ENCODE measurements at places on chromosomes 1 and 21. TPM values are rescaled to one million over a fixed set of nuclear protein-coding genes. Genes with fewer than 3 reads are reported as not detected.

DNA sequence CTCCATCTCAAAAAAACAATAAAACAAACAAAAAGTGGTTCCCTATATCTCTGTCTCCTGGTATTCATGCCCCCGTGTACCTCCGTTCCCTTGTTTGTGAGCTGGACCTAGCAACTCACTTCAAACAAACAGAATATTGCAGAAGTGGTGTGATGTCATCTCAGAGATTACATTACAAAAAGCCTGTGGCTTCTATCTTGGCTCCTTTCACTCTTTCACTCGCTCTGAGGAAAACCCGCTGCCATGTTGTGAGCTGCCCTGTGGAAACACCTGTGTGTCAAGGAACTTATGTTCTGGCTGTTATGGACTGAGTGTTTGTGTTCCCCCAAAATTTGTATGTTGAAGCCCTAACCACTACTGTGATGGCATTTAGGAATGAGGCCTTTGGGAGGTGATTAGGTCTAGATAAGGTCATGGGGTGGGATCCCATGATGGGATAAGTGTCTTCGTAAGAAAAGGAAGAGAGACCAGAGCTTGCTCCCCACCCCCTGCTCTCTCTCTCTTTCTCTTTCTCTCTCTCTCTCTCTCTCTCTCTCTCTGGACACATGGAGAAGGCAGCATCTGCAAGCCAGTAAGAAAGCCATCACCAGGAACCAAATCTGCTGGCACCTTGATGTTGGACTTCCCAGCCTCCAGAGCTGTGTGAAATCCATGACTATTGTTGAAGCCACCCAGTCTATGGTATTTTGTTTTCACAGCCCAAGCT lies 7.4 kb upstream of the HYI start:
- DNase-seq = no peak

GRCh38 chr21:33151941-33152731 lies 77.6 kb upstream of the IFNAR2 start:
- no peak for DNase-seq

- DNase-seq = no peak
These were observed 72.7 kb downstream of the HUNK start for GRCh38 chr21:31945546-31945945.

DNA sequence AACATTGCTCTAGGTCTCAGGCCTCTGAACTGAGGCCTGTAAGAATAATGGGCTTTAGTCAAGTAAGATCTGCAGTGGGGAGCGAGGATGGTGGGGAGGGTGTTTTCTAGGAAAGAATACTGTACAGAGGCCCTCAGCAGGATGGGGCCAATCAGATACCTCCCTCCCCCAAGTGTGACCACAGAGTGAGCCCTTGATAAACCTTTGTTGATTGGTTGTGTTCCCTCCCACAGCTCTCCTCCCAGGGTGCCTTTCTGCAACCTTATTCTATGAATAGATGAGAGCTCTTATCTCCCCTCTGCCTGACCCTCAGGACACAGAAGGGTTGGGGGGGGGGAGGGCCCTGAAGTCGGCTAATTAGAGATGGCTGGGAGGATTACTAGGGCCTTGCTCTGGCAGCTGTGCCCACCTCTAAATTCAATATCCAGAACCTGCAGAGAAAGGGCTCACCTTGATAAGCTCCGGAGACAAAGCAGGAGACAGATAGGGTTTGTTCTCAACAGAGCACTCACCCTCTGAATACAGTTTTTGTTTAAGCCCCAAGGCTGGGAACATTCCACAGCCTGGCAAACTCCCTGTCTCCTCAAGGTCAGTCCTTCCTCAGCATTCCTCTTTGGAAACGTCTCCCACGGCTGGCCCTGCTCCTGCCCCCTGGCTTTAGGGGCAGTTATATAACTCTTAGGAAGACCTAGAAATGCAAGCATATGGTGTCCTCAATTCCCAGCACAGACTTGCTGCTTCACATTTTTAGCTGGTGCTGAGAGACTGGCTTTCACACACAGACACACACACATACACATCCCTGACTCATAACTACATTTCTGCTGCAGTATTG lies 42.9 kb downstream of the ATP1A1 start:
- DNase-seq = peak; percentile 57

DNA sequence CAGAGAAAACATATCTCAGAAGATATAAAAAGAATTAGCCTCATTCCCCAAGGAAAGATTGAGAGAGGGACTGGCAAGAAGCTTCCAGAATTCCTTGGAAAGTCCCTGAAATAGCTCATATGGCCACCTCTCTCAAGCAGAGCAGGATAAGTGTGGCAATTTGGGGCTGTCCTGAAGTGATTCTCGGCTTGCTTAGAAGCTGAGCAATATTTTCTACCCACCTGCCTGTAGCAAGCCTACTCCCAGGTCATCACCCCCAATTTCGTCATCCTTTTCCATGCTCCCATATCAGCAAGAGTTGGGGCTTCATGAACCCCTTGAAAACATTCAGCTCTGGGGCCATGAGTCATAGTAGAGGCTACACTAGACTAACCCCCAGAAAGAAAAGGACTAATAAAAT lies 131.5 kb downstream of the PLPP3 start:
- DNase-seq = no peak

GRCh38 chr1:114341299-114341698 lies 169.7 kb downstream of the TRIM33 start:
- peak; percentile 77 for DNase-seq

- no peak for DNase-seq
These were observed 266.2 kb upstream of the PLXNA2 start for GRCh38 chr1:208510192-208510952.

- DNase-seq = peak; percentile 31
These were observed 4.4 kb downstream of the ST7L start for GRCh38 chr1:112614460-112615065.

DNA sequence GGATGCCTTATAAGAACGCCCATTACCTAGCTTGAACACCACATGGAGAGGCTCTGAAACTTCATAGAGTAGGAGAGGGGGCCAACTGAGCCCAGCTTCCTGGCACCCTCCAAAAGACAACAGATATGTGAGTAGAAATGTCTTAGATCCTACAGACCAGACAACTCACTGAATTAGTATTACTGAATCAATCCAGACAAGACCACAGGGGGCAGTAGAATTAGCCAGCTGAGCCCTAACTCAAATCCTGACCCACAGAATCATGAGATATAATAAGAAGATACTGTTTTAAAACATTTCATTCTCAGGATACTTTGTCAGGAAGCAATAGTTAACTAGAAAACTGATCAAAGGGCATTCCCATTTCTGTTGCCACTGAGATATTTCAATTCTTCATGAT lies 45.8 kb upstream of the C1orf21 start:
- no peak for DNase-seq

- no peak for DNase-seq
These were observed 61.6 kb downstream of the DHRS3 start for GRCh38 chr1:12556368-12556930.

- DNase-seq = no peak
These were observed 55.5 kb downstream of the PLA2G4A start for GRCh38 chr1:186884251-186884650.

DNA sequence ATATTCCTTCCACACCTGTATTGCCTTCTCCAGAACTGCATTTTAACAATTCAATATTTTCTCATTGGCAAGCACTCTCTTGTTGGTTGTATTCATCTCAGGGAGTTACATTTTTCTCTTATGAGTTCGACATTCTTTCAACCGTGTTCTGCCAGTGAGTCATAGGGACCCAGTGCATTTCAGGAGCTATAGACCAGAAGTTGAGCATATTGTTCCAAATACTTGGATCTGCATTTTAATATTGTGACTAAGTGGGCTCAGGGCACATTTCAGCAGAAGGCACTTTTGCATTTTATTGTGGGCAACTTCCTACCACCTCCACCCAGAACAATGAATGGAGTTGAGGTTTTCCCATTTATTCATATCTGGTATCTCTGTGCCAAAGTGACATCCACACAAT lies 132.8 kb downstream of the TNFSF18 start:
- no peak for DNase-seq

DNA sequence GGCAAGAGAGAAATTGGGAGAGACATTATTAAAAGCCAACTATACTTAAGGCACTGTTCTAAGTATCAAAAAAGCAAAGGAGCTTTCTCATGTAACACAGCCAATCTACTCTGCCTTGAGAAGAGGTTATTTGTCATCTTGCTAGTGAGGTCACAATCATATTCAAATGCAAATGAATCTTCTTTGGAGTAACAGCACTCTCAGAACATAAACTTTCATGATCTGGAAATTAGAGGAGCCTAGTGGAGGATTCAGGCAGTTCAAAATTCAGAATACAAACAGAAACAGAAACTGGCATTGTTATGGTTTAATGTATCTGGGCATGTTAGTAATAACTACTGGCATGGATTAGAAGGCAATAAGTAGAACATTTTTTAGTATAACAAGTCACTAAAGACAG lies 57.4 kb downstream of the ARID4B start:
- no peak for DNase-seq

GRCh38 chr1:20787840-20788795 lies 1.0 kb upstream of the HP1BP3 start:
- no peak for DNase-seq

DNA sequence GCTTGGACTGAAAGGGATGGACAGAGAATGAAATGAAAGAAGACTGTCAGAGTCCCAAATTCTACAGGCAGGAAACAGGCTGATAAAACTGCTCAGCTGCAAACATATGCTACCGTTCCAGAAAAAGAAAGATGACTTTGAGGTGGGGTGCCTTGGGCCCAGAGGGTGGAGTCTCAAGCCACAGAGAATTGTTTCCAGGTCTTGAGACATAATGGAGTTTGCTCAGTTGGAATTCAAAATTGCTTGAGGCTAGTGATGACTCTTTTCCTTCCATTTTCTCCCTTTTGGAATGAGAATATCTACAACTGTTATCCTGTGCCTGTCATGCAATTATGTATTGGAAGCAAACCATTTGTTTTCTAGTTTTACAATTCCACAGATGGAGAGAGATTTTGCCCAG lies 23.6 kb upstream of the PSEN2 start:
- no peak for DNase-seq

DNA sequence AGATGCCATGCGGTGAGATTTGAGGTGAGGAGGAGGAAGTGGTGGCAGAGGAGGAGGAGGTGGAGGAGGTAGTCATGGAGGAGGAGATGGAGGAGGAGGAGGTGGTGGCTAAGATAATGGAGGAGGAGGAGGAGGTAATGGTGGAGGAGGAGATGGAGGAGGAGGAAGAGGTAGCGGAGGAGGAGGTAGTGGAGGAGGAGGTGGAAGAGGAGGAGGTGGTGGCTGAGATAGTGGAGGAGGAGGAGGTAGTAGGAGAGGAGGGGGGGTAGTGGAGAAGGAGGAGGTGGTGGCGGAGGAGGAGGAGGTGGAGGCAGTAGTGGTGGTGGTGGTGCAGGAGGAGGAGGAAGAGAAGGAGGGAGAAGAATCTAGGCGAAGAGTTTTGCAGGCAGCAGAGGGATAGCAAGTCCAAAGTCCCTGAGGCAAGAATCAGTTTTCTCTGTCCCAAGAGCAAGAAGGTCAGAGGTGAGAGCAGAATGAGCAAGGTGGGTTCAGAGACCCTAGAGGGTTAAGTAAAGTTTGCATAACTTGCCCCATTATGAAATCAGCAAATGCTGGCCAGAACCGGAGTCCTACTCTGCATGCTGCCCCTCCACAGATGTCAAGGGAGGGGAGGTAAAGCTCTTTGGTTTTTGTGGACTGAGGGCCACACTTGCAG lies 38.9 kb upstream of the GNPAT start:
- DNase-seq = peak; percentile 35

DNA sequence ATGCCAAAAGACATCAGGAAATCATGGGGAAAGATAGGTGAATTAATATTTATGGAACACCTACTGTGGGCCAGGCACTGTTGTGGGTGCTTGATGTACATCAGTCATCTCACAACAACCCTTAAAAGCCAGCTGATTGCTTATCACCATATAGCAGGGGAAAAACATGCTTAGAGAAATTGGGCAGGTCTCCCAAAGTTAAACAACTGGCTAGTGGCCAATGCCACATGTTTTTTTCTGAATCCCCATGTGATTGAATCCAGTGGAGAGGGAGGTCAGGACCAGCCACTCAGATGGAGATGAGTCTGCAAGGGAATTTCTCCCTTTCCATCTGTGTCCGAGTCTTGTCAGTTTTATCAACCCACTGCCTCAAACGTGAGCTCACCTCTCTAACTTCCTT lies 33.5 kb downstream of the UTP25 start:
- DNase-seq = no peak

GRCh38 chr1:11948822-11949458 lies 14.4 kb downstream of the PLOD1 start:
- DNase-seq = no peak

DNA sequence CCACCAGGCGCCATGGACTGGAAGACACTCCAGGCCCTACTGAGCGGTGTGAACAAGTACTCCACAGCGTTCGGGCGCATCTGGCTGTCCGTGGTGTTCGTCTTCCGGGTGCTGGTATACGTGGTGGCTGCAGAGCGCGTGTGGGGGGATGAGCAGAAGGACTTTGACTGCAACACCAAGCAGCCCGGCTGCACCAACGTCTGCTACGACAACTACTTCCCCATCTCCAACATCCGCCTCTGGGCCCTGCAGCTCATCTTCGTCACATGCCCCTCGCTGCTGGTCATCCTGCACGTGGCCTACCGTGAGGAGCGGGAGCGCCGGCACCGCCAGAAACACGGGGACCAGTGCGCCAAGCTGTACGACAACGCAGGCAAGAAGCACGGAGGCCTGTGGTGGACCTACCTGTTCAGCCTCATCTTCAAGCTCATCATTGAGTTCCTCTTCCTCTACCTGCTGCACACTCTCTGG lies 3.8 kb downstream of the GJB3 start:
- no peak for DNase-seq

DNA sequence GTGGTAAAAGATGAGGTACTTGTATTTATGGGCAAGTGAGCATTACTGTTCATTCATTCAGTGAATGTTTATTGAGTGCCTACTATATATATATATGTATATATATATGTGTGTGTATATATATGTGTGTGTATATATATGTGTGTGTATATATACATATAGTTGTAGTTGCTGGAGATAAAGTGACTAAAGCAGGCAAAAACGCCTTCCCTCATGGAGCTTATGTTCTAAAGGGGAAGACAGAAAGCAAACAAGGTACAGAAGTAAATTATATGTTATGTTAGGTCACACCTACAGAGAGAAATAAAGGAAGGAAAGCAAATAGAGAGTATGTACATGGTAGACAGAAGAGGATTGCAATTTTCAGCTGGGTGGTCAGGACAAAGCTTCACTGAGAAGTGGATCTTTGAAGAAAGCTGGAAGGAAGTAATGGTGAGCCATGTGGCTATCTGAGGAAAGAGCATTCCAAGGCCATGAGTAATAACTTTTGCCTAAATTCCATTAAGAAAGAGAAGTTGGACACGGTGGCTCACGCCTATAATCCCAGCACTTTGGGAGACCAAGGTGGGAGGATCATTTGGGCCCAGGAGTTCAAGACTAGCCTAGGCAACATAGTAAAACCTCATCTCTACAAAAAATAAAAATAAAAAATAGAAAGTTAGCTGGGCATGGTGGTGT lies 33.5 kb upstream of the KLF17 start:
- no peak for DNase-seq

MXRA8 gene
- total RNA-seq = not detected

FAM72C gene
- 22.1 TPM for total RNA-seq

PBX1 gene
- not detected for total RNA-seq

ARHGEF19 gene
- total RNA-seq = 11.4 TPM

LINGO4 gene
- 0.32 TPM for total RNA-seq

ZNF683 gene
- total RNA-seq = 24.0 TPM

CBR3 gene
- total RNA-seq = 29.6 TPM

Data from activated CD8-positive, alpha-beta T cell treated with anti-CD3 and anti-CD28 coated beads, Interleukin-2, amount 10 ng/mL, durations not matched to agents 7 days and 5 days (primary cell).